Stimulated activated CD4-positive, alpha-beta T cell treated with anti-CD3 and anti-CD28 coated beads, TNF-alpha, amount 100 ng/mL, for 4 hours (primary cell): ENCODE measurements at places on chromosomes 5 and 9.

DNA sequence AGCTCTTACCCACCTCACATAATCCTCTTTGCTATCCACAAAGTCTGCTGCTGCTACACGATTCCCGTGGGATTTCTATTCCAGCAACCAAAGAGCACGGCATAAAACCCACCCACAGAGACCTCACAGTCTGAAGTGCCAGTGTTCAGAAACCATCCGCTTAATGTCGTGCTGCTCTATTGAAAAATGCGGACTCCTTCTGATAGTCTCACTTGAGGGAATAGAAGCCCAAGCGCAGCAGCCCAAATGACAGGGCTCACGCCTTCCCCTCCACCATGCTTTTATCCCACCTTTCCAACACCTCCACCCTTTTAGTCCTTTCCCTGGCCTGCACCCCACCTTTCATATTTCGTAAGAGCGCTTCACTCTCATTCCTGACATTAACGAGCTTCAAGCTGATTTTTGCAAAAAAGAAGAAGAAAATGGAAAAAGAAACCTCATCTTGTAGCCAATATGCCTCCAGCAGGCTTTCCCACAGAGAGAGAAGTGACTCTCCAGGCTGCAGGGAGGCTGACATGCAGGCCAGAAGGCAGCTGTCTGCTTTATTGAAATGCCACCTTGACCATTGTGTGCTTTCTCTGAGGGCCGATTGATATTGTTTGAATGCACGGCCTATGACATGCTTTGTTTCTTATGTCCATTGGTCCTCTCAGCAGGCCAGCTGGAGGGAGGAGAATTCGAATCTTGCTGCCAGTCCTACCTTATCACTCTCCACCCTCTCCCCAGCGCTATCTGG lies 70.6 kb upstream of the PCSK1 start:
- DNase-seq = no peak

DNA sequence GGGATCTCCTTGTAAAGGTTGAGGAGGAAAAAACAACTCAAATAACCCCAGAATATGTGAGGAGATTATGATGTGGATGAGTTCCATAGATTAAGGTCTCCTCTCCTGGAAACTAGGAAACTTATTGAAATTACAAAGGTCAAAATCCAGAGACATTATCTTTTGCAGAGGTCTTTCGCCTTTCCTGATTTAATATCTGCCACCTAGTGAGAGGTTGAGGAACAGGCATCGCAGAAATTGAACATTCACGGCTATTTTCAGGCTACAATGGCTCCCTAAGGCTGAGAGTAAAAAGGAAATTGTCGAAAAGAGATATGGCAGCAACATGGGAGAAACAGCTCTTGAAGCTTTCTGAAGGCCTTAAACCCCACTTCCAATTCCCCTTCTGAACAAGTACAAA lies 127.5 kb upstream of the PLCXD3 start:
- no peak for DNase-seq

GRCh38 chr9:91771027-91771426 lies 179.0 kb downstream of the ROR2 start:
- no peak for DNase-seq

DNA sequence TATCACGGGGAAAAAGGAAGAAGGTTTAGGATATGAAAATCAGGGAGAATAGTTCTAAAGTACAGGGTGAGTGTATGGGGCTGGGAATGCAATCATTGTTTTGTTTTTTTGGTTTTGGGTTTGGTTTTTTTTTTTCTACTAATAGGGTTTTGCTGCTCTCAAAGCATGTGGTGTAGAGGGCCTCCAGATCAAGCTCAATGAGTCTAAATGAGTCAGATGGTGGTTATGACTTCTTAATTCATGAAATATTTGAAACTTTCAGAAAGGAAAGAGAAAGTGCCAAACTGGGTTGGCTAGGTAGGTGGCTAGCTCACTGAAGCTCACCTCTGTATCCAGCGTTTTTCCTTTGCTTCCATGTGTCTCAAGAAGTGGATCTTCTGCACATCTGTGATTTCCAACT lies 10.7 kb downstream of the OR1L8 start:
- no peak for DNase-seq

DNA sequence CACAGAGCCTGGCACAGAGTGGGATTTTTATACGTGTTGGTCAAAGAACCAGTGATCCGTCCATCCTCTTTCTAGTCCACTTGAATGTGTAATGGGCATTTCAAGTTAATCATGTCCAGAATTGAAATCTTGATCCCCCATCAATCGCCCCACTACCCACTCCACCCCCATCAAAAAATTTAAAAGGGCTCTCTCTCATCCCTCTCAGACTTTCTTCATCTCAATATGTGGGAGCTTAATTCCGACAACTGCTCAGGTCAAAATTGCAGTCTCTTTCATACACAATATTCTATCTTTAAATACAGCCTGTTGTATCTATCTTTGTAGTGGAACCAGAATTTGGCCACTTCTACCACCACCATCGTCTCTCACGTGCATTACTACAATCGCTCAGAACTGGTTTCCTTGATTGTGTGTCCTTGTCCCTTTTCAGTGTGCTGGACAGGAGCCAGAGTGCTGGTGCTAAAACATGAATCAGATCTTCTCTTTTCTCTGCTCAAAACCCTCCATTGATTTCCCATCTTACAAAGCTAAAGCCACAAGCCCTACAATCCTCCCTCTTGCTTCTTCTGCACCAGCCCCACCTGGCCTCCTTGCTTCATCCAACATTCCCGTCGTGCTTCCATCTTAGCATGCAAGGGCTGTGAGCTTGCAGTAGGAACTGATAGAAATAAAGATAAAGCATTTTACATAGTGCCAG lies 786 bp upstream of the KIF3A start:
- no peak for DNase-seq

DNA sequence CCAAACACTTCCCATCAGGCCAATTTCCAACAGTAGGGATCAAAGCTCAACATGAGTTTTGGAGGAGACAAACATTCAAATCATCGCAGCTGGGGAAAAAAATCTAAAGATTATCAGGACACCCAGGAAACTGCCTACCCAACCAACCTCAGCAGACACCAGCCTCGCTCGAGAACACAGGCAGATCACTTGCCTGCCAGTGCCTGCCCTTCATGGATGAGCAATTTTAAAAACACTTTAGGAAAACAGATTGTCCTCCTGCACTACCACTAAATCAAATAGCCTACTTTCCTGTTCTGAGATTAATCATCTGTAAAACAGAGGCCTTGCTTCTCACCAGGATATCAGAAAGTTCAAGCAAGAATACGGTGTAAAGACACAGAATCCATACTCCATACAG lies 14.7 kb upstream of the TMEM174 start:
- DNase-seq = no peak

DNA sequence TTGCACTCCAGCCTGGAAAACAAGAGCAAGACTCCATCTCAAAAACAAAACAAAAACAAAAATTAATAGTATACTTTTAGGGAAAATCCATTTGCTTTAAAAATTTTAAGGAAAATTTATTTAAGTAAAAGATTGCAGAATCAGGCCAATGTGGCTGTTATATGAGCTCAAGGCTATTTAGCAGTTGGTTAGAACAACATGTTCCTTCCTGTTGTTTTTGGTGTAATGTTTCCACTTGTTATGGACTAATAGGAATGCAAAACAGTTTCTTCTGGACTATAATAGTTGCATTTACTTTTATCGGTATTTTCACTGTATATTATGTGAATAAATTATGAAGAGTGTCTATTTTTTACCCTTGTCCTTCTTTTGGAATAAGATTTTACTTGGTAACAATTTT lies 3.0 kb upstream of the CDC42SE2 start:
- DNase-seq = no peak

GRCh38 chr5:32504989-32505596 lies 60.6 kb upstream of the ZFR start:
- no peak for DNase-seq

DNA sequence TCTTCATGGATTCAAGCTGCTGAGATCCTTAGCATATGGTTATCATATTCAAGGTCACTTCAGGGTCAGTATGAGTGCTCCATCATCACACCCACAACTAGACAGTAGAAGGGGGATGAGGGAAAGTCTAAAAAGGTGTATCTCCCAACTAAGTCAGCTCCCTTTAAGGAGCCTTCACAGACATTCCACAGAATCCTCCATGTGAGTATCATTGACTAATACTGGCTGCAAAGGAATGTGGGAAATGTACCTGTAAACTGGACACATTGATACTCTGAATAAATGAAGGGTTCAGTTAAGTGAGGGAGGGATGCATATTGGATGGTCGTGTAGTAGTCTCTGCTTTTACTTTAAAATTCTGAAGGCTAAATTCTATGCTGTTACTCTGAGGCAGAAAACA lies 330.7 kb downstream of the LRRC70 start:
- no peak for DNase-seq

- no peak for DNase-seq
These were observed 410.1 kb downstream of the AGTPBP1 start for GRCh38 chr9:85331626-85332025.

DNA sequence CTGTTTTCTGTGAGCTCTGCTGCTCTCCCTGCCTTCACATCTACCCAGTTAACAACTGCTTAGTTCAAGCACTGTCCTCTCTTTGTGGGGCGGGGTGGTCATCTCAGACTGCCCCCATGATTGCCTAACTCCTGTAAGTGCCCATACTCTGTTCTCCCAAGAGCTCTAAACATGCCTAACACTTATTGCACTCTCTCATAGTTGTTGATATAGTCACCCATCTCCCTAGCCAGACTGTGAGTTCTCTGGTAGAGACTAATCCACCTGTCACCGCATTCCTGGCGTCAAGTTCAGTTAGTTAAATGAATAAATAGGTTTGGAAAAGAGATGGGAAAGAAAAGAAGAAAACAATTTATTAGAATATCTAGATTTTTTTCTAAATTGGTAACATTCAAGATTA lies 18.3 kb upstream of the MUSK start:
- DNase-seq = no peak

- DNase-seq = no peak
These were observed 1.3 kb upstream of the NREP start for GRCh38 chr5:111758284-111758628.

DNA sequence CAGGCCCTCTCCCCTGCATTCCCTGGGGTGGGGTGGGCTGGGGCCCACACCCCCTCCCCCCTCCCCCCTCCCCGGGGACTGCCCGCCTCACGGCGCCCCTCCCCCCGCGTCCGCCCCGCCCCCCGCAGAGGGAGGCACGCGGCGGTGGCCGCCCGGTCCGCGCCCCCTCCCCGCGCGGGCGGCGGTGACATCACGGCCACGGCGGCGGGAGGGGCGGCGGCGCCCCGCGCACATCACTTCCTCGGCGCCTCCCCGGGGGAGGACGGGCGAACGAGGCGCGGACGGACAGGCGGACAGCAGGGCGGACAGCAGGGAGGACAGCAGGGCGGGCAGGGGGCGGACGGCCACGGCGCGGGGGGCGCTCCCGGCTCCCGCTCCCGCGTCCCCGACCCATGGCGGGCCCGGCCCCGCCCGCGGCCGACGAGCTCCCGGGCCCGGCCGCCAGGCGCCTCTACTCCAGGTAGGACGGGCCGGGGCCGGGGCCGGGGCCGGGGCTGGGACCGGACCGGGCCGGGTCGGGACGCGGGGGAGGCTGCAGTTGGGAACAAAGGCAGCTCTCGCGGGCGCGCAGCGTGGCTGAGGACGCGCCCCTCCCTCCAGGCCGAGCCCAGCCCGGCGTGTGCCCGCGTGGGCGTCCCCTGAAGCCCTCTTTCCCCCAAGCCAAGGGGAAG lies at the start of gene GPSM1:
Gene GPSM1 (plus strand): TSS at position 236 of the 671 bp plus-strand sequence. CDS start 157 bp downstream, at position 393.
- peak; percentile 45 for DNase-seq

- no peak for DNase-seq
These were observed 243.7 kb upstream of the SLC24A2 start for GRCh38 chr9:20032413-20033006.

- DNase-seq = no peak
These were observed 1.3 kb upstream of the LURAP1L start for GRCh38 chr9:12773562-12773961.

- DNase-seq = no peak
These were observed 26.6 kb upstream of the ANGPTL2 start for GRCh38 chr9:127149010-127149409.

DNA sequence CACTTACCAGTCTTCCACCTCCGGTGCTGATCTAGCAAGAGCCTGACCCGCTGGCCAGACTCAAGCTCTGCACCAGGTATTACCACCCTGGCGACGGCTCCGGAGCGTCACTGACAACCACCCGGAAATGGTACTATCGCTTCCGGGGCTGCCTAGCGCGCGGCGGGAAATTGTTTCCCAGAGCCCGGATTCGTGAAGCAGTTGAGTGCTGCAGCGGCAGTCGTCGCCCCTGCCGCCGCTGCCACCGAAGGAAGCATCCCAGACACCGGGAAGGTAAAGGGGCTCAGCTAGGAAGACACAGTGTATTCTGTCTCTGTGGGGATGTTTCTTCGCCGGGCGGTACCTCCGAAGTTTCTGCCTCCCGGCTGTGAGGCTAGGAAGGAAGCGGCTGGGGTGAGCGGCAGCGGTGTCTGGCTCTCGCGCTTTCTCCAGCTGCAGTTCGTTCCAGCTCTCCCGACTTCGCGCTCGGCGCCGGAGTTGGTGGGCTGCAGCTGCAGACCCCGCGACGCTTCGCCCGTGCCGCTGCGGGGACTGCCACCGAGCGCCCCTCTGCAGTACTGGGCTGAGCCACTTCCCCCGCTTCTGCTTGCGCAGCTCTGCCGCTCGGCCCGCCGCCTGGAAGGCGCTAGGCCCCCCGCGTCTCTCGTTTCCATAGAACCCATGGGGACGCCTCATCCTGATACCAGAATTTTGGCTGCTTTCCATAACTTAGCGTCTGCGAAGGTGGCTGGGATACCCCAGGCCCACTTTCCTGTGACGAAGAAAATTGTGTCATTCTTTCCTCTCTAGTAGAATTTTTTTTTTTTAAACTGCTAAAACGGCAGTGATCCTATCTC lies at the start of the genes KIAA0825 and SLF1:
Gene KIAA0825 (minus strand): TSS at position 112 of the 836 bp plus-strand sequence. CDS start 81,478 bp downstream, outside the sequence.
Gene SLF1 (plus strand): TSS at position 177 of the 836 bp plus-strand sequence. CDS start 10,142 bp downstream, outside the sequence.
- peak; percentile 63 for DNase-seq

- no peak for DNase-seq
These were observed 11.2 kb downstream of the GLRA1 start for GRCh38 chr5:151913425-151913824.

DNA sequence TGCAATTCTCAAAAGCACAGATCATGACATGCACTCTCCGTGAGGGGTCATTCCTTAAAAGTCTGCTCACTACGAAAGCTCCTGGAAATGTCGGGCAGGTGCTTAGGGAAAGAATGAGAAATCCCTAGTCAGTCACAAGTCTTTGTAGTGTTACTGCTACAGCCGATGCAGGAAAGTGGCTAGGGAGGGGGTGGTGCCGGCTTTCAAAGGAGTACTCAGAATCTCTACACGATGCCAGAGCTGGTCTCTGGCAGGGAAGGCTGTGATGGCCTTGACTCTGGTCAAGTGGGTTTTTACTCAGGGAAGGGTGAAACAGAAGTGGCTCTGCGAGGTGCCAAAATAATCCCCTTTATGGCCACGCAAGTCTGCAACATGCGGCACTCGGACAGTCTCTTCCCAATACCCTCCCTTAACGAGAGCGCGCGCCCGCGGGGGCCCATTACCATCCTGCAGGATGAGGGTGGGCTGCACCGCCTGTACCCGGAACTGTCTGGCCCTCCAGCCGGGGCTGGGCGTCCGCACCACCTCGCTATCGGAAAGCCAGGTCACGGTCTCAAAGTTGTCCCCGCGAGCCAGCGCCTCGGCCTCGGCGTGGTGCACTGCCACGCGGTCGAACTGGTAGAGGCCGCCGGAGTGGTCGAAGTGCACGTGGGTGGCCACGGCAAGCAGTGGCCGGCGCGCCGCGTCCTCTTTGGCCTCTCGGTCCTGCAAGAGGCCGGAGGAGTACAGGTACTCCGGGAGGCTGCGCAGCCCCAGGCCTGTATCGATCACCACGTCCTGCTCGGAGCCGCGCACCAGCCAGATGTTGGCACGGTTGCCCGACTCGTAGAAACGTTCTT lies 956 bp downstream of the MBLAC2 start:
- peak; percentile 17 for DNase-seq
